Amygdala (tissue), 56 donors: ENCODE measurements at places on chromosomes 2 and 18.
A peak's percentile ranks its signal among the peaks of the same experiment; 100 is the strongest.

- peak; percentile 8 for DNase-seq
These were observed 2.4 kb upstream of the HOXD8 start for GRCh38 chr2:176126929-176127773.

DNA sequence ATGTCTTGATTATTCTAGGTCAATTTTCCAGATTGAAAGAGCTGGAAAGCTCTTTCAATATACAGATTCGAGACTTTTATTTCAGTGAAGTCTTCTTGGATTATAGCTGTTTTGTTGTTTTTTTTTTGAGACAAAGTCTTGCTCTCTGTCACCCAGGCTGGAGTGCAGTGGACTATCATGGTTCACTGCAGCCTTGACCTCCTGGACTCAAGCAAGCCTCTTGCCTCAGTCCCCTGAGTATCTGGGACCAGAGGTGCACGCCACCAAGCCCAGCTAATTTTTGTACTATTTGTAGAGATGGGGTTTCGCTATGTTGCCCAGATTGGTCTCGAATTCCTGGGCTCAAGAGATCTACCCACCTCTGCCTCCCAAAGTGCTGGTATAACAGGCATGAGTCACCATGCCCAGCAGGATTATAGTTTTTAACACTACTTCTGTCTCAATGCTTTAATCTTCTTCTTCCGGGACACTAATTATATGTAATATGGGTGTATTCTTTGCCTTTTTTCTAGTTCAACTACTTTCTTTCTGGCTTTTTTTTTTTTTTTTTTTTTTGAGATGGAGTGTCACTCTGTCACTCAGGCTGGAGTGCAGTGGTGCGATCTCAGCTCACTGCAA is 62.3 kb downstream of the USP37 start:
- DNase-seq = no peak

DNA sequence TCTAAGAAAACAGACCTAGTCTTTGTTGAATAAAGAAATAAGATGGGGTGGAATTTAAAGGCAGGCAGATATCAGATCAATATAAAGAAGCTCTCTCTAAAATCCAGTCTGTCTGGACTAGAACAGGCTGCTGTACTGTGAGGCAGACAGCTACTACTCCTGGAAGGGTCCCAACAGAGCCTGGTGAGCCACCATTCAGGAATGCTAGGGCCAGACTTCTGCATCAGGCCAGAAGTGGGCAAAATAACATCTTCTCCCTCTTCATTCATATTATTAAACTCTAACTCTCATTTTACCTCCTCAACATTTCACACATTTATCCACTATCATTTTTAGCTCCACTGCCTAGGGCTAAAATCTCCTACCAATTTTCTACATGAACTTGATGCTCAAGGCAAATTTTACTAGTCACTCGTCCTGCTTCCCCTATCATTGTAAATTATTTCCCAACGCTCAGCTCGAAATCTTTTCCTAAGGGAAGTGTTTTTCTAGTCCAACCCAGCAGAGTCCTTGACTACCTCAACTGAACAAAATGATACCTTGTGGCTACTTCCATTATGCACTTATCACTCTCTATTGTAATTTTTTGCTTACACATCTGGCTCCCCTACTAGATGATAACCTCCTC is 45.2 kb upstream of the GLS start:
- no peak for DNase-seq

GRCh38 chr2:144426355-144426754 is 93.6 kb downstream of the ZEB2 start:
- DNase-seq = no peak

- no peak for DNase-seq
These were observed 306.0 kb upstream of the CELF4 start for GRCh38 chr18:37871561-37871960.
